ENCODE measurements at places on chromosomes 16 and 17.

GRCh38 chr16:89668790-89669158 lies 11.1 kb downstream of the SPATA33 start:
- DNase-seq = no peak

- DNase-seq = no peak
These were observed 111.2 kb downstream of the SHISA9 start for GRCh38 chr16:13012601-13013000.

DNA sequence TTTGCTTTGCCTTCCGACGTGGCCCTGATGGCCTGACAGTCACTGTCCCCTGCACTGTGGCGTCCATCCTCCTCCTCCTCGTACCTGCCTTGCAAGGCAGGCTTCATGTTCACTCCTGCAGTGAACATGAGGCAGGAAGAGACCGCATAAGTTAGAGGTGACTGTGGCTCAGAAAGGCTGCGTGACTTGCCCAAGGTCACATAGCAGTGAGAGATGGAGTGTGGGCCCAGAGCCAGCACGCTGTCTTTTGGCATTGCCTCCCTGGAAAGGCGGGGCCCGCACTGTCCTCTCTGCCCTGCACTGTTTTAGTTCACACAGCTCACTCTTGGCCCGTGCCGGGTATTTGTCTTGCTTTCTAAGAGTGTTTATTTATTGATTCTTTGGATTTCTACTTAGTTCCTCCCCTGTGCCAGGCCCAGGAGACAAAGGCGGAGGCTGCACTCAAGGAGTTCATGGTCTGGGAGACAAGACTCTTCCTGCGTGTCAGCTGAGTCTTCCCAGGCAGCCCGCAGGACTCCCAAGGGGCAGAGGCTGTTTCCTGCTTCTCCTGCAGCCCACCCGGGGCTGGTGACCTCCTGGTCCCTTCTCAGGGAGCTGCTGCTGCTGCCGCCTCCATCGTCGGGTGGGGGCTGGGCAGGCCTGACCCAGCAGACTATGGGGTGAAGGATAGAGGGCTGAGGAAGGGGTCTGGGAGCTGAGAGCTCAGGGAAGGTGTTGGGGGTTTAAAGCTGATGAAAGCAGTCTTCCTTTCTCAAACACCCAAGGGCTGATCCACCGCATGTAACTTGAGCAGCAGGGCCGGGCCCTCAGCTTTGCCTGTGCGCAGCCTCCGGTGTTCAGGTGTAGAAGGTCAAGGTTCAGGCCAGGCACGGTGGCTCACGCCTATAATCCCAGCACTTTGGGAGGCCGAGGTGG lies 12.7 kb downstream of the CYGB start:
- no peak for DNase-seq

- no peak for DNase-seq
These were observed 14.3 kb downstream of the HBQ1 start for GRCh38 chr16:194516-194915.

- DNase-seq = peak; percentile 22
These were observed 847 bp downstream of the CKLF start for GRCh38 chr16:66553223-66553622.

- DNase-seq = no peak
These were observed 699 bp upstream of the MAP1LC3B start for GRCh38 chr16:87391324-87391949.

GRCh38 chr17:50554201-50554600 lies 6.3 kb upstream of the CACNA1G start:
- no peak for DNase-seq

DNA sequence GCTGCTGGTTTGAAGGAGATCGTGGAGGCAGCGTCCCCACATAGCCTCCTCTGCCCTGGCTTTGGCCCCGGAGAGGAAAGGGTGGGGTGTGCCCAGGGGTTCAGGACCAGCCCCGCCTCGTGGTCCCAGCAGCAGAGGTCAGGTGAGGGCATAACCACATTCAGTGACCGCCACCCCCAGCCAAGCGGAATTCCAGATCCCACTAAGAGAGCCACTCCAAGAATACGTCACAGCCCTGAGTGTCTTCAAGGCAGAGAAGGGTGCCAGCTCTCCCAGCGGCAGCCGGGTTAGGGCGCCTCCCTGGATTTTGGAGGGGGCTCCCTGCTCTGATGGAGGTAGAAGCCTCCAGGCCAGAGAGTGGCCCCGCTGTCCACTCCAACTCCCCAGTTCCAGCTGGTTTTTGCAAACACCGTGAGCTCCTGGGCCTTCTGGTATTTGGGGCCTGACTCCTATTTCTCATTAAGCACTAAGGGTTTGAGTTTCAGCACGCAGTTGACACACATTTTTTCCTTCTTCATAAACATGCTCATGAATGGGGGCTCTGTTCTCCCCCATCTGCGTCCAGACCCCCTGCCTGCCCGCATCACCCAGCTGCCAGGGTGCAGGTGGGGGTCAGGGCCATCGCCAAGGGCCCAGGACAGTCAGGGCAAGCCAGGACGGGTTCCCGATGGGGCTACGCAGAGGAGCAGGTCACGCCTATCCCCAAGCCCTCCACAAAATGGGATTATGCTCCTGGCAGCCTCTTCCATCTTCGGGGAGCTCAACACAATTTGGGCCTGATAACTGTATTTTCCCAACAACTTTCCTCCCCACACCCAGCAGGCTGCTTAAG lies 98.4 kb upstream of the PLCG2 start:
- DNase-seq = no peak

DNA sequence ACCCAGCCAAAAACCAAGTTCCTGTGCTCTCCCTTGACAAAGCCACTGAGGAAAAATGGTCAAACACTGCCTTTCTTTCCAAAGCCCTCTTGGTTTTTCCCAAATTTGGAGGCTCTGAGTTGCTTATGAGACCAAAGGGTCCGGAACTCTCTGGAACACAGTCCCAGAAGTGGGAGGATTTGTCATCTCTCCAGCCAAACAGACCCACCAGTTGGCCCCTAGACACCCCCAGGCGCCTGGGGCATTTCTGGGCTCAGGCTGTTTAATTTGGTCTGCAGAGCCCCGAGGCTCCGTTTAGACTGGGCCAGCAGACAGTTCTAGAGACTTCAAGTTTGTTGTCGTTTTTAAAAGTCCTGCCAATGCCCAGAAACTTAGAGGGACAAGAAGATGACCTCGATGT lies 239.1 kb downstream of the SEC14L1 start:
- DNase-seq = no peak

GRCh38 chr17:78947235-78948149 lies 22.3 kb upstream of the TIMP2 start:
- DNase-seq = no peak

- no peak for DNase-seq
These were observed 513 bp upstream of the TBX21 start for GRCh38 chr17:47732399-47733046.

GRCh38 chr17:12485361-12485906 lies 180.3 kb upstream of the MYOCD start:
- no peak for DNase-seq

Data from Kasumi-1 (cell line).